ENCODE measurements at places on chromosomes 5 and 9. TPM values are rescaled to one million over a fixed set of nuclear protein-coding genes. Genes with fewer than 3 reads are reported as not detected.

Gene CTNND2
- total RNA-seq: not detected

Gene LRRC14B
- not detected for total RNA-seq

Gene BARX1
- 0.17 TPM for total RNA-seq

Gene RNF180
- total RNA-seq: not detected

Gene FBXL7
- total RNA-seq: not detected

Gene GFM2
- 27.7 TPM for total RNA-seq

Gene SLC1A1
- total RNA-seq: not detected

Gene SH3GL2
- total RNA-seq: not detected

Gene TPPP
- 0.10 TPM for total RNA-seq

Gene PCDHGA6
- total RNA-seq: 0.05 TPM

Gene DIRAS2
- not detected for total RNA-seq

Gene RPL37
- 2,148 TPM for total RNA-seq
